ENCODE measurements at places on chromosomes 13 and 19.

- no peak for DNase-seq
Measured at GRCh38 chr13:29847501-29847983, 2.9 kb downstream of the UBL3 start.

GRCh38 chr13:25978961-25979360 lies 72.9 kb downstream of the SHISA2 start:
- DNase-seq: no peak

- no peak for DNase-seq
Measured at GRCh38 chr19:19517235-19517619, 1.2 kb downstream of the NDUFA13 start.

DNA sequence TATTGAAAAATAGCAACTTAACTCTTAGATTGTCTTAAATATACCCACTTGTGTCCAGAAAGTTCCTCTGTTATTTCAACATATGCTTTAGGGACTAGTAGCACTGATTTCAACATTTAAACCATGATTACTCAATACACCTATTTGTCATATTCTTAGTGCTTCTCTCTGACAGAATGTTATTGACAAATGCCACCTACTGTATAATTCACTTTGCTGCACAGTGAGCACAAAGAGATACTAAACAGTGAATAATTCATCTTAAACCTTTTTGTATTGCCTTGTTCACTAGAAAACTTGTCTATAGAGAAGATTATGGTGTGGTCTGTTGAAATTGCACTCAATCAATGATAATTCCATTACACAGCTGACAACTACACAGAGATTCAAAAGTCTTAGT lies 692.6 kb downstream of the PCDH17 start:
- no peak for DNase-seq

DNA sequence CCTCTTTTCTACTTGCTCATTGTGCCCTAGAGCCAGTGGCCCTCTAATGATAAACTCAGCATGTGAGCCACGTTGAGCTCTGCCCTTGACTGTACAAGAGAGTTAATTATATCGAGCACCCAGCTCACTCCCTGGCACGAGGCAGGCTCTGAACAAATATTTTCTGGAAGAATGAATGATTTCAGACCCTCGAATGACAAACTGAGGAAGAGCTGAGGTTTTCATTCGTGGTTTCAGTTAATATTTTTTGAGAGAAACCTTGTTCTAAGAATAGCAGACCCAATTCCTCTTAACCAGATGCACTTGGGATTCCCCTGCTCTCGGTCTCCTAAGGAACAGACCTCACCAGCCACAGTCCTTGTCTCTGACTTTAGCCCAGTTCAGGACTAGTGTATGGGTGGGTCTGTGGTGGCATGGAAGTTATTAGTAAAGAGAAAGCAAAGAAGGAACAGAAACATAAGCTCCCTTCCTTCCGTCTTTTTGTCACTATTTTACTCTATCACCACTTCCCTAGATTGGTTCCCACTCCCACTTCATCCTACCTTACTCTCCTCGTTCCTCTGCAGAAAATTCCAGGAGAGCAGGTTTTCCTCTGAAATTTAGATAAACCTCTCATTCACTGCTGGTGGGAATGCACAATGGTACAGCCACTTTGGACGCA lies 22.1 kb upstream of the WDFY2 start:
- DNase-seq: no peak

GRCh38 chr19:11657307-11657706 lies 60.0 kb downstream of the ZNF627 start:
- DNase-seq: no peak

- no peak for DNase-seq
Measured at GRCh38 chr13:40547591-40548315, 118.7 kb downstream of the FOXO1 start.

- DNase-seq: no peak
Measured at GRCh38 chr19:2040647-2041432, 10.2 kb downstream of the MKNK2 start.

- DNase-seq: no peak
Measured at GRCh38 chr19:20482721-20483120, 82.9 kb downstream of the ZNF737 start.

DNA sequence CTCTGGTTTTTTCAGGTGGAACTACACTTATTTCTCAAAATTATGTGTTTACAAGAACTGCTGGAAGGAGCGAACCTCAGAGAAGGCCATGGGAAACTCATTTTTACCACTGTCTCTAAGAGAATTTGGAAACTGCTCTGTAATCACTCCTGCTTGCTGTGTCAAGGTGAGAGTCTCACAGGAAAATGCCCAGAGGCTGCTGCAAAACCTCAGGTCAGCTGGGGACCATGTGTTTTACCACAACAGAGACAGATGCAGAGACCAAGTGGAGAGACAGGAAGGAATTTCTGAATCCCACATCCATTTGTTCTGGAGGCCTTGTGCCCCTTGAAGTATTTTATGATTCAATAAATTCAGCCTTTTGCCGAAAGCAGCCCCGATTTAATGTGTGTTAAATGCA lies 743.8 kb upstream of the SLC10A2 start:
- DNase-seq: no peak

DNA sequence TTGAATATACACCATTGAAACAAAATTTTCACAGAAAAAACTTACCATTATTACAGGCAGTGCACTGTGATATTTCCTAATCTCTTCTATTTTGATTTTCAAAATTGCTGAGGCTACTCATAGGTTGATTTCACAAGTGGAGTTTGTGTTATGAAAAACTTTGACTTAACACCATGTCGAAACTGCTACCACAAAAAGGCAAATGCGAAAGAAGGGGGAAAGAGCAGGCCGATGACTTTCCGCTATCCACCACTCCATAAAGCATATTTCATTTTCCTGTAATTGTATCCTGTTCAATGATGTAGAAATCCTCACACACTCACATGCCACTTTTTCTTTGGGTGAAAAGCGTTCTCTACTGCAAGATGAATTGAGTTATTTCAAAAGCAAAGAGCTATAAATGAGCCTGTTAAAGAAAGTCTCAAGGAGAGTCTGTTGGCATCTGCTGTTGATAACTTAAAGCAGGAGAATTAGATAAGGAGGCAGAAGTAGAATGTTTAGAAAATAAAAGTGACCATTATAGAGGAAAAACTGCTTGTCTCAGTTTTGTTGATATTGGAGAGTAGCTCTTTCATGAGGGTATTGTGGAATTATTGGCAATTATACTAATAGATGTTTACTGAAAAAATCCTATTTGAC lies 18.8 kb downstream of the KL start:
- DNase-seq: no peak

DNA sequence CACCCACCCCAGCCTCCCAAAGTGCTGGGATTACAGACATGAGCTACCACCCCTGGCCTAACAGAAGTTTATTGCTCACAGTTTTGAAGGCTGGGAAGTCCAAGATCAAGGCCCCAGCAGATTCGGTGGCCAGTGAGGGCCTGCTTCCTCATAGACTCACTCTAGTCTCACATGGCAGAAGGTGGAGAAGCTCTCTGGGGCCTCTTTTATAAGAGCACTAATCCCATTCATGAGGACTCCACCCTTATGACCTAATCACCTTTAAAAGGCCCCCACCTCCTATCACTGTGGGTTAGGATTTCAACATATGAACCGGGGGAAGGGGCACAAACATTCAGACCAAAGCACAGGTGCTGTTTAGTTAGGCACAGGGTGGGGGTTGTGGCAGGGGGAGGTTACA lies 6.9 kb upstream of the SWSAP1 start:
- DNase-seq: no peak

- DNase-seq: no peak
Measured at GRCh38 chr19:11136400-11137101, 19.0 kb downstream of the SPC24 start.

DNA sequence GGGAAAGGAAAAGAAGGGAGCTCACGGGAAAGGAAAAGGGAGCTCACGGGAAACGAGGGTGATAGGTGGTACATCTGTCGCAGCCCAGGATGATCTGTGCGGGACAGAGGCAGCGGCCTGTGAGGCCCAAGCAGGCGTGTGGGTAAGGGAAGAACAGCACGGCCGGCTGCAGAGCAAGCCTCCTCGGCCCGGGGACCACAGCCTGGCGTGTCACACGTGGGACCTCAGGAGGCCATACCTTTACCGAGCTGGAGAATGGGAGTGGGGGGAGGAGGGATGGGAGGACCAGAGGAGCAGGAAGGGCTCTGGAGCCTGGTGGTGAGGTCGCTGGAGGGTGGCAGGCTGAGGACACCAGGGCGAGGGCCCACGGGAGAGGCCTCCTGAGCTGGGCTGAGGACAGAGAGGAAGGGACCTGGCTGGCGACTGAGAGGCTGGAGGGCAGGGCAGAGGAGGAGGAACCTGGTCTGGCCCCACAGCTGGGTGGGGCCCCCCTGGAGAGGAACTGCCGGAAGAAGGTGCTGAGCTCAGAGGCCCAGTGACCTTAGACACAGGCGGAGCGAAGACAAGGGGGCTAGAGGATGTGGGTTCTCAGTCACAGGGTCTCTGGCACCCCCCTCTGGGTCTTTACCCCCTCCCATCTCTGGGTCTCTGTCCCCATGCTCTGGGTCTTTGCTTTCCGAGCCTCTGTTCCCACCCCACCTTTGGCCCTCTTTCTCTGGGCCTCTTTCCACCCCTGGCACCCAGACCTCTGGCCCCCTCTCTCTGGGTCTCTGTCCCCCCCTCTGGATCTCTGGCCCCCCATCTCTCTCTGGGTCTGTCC lies 2.9 kb upstream of the FTL start:
- DNase-seq: no peak

GRCh38 chr13:27338207-27338606 lies 67.6 kb downstream of the RASL11A start:
- DNase-seq: no peak

GRCh38 chr13:97111756-97112155 lies 110.4 kb upstream of the MBNL2 start:
- no peak for DNase-seq

- no peak for DNase-seq
Measured at GRCh38 chr13:112532837-112533745, 54.9 kb downstream of the TUBGCP3 start.

- no peak for DNase-seq
Measured at GRCh38 chr19:2586196-2586595, 110.3 kb downstream of the GADD45B start.

- no peak for DNase-seq
Measured at GRCh38 chr19:55831846-55832245, at the start of gene NLRP11. Gene NLRP11 (minus strand): TSS chr19:55831999. CDS start chr19:55818174, 13,825 bp downstream.

GRCh38 chr19:17688853-17689595 lies 870 bp upstream of the UNC13A start:
- no peak for DNase-seq

DNA sequence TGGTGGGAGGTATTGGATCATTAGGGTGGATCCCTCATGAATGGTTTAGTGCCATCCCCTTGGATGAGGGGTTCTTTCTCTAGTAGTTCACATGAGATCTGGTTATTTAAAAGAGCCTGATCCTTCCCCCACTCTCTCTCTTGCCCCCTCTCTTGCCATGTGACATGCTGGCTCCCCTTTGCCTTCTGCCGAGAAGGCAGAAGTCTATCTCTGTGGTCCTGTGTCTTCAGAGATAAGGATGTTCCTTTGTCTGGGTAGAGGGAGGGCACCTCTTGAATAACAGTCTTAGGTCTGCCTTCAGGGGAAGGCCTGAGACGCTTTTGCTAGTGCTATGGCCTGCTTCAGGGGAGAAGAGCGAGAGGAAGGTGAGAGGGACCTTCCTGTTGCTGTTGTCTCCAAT lies 2.0 kb upstream of the ZDHHC20 start:
- no peak for DNase-seq

DNA sequence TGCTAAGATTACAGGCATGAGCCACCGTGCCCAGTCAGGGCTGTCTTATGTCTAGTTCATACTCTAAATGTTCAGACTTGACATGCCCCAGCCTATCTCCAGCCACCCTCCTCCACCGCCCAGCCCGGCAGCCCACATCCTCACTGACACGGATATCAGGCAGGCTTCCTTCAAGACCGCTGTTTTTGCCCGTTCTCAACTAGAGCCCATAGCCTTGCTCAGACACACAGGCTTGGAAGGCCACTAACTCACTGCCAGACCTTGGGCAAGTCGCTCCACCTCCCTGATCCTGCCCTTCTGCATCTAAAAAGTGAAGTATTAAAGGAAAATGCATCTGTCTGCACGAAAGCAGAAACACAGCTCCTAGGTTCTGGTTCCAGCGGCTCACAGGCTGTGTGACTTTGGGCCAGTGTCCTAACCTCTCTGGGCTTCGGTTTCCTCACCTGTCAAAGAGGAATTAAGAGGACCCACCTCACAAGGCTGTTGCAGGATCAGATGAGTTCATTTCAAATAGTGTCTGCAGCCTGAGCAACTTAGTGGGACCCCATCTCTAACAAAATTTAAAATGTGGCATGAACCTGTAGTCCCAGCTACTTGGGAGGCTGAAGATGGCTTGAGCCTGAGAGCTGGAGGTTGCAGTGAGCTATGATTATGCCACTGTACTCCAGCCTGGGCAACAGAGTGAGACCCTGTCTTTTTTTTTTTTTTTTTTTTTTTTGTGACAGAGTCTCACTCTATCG lies 14.5 kb upstream of the CERS4 start:
- DNase-seq: no peak

- DNase-seq: no peak
Measured at GRCh38 chr13:101514695-101515275, 62.3 kb downstream of the ITGBL1 start.

DNA sequence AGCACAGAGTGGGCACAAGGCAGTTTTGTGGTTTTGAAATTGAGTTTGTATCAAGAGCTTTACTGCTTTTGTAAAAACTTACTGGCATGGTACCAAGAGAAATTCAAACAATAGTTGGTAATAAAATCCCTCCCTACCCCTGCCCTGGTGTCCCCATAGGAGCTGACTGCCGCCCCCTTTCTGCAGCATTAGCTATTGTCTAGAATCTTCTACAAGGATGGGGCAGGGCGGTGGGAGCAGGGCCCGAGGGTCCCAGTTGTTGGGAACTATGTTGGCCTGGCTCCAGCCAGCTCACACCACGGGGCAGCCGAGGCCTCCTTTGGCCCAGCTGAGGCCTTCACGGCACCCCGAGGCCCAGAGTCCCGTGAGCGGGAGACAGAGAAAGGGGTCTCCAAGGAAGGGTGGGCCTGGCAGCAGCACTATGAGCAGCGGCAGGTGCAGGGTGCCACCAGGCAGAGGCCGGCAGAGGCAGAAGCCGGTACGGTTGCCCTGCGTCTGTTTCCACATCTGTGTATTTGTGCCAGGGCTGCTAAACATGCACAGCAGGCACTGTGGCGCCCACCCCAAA lies 57.9 kb downstream of the KDM4B start:
- no peak for DNase-seq

- no peak for DNase-seq
Measured at GRCh38 chr13:110225609-110226574, 81.1 kb downstream of the COL4A1 start.

- no peak for DNase-seq
Measured at GRCh38 chr13:76672420-76672819, 213.8 kb downstream of the KCTD12 start.

DNA sequence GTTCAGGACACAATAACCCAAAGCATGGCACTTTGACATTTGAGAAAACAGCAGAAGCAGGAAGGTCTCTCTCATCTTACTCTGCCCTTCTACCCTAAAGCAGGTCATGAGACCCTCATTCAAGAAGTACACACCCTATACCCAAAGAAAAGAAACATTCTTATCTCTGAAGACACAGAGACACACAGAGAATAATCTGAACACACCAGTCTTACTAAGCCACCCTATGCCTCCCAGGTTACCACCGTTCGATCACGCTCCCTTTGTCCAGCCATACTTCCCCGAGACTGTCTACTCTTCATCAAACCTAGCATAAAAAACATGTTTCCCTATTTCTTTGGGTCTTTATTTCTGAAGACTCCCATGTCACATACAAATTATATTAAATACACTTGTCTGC lies 66.5 kb upstream of the ANKRD10 start:
- no peak for DNase-seq

All from stimulated activated CD4-positive, alpha-beta T cell treated with anti-CD3 and anti-CD28 coated beads, Interleukin-12 subunit alpha, Interleukin-12 subunit beta, amount 100 ng/mL, for 24 hours (primary cell).